RWPE1 (cell line): ENCODE measurements at places on chromosomes 3 and 15.

DNA sequence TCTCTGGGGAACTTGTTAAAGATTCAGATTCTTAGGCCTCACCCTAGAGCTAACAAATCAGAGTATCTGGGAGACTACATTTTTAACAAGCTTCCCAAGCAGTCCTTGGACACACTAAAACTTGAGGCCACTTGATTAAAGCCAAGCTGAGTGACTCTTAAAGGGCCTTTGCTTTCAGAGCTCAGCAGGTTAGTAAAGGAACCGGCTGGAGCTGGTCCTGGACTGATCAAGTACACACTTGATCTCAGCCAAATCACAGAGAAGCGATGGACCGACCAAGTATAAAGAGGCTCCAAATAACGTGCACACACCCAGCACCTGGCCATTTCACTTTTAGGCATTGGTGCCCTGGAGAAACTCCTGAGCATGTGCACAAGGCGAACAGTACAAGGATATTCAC, 12.9 kb upstream of the TM6SF1 start:
- DNase-seq = no peak

GRCh38 chr3:141552440-141552991, 65.7 kb downstream of the RASA2 start:
- DNase-seq = no peak

DNA sequence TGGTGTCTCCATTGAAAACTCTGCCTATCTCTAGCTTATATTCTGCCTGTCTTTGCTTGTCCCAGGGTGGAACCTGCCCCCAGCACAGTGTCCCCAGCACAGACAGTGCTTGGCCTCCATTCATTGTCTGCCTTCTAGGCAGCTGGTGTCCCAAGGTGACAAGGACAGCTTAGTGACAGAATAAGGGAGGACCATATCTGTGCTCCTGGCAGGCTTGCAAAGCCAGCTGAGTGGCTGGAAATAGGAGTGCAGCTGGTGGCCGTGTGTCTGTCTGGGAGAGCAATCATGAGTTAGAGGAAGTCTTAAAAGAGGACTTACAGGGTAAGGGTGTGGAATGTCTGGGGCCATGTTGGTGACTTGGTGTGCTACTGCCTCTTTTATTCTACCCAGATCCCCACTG, 33.4 kb downstream of the SCN5A start:
- no peak for DNase-seq

DNA sequence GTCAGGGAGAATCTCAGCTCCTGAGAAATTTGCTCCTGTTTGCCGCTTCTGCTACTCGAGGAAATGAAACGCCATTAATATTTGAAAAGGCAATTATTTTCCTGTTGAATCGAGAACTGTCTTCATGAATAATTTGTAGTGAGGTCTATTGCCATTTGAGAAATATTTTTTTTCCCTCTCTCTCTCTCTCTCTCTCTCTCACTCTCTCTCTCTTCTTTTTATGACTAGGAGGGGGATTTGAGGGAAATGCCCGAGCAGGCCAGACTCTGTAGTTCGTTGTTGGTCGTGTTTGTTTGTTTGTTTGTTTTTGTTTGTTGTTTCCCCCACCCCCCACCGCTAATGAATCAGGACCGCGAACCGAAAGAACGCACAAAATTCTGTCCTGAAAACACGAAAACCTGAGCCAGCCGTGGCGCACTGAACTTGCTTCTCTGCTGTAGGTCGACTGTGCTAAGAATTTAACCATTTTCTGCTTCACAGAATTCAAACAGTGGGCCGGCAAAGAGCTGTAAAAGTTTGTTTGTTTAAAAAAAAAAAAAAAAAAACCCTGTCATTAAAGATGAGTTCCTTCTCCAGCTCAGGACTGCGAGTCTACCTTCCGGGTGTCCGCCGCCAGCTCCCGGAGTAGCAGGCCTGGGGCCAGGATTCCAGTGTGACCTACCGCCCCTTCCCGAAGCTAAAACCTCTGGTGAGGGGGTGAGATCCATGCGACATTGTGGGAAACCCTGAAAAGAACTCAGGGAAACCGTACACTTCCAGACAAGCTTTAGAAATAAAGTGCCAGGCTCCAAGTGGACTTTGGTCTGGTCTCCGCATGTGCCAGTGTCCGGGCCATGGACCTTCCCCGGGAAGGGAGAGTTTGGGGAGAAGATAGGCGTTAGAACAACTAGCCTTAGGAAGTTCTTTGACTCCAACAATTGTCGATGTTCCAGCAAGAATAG, 12.1 kb downstream of the ZIC4 start:
- DNase-seq = no peak

GRCh38 chr3:124063197-124063909, 71.4 kb upstream of the ROPN1 start:
- no peak for DNase-seq

- no peak for DNase-seq
Measured at GRCh38 chr3:51379746-51380455, 5.2 kb upstream of the MANF start.

- DNase-seq = peak; percentile 50
Measured at GRCh38 chr15:71440489-71441110, 325.3 kb downstream of the THSD4 start.

- no peak for DNase-seq
Measured at GRCh38 chr15:92365084-92365483, 28.6 kb upstream of the ST8SIA2 start.

DNA sequence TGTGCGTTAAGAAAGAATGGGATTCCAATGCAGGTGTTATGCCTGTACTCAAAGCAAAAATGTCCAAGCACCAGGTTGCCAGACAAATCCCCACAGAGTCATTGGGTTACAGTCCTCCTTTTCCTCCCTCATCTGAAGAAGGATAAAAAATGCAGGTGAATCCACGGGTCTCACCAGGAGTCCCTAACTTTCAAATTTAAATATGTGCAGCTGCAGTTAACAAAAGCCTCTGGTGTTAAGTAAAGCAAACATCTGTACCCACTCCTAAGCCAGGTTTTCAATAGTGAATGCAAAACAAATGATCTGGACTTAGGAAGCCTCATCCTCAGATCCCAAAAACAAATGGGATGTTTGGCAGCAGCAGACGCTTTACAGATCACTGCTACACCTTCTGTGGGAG, 70.4 kb upstream of the SETMAR start:
- DNase-seq = no peak

- DNase-seq = no peak
Measured at GRCh38 chr3:1439395-1439794, 346.6 kb downstream of the CNTN6 start.

GRCh38 chr15:52256930-52257733, 38.5 kb downstream of the MYO5C start:
- DNase-seq = no peak

DNA sequence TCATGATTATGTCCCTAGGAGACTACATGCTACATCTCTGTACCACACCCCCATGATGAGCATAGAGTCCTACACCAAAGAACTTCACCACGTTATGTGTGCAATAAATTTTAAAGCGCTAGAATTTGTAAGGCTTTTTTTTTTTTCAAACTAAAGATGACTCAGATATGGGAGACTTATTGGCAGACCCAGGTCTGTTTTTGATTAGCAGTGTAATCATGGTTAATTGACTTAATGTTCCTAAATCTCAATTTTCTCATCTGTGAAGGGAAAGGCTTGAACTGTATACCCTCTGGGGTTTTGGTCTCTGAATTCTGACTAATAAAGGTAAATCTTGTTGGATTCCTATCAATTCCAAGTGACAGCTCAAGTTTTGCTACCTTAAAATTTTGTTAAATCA, 26.4 kb downstream of the ABI3BP start:
- DNase-seq = no peak

- DNase-seq = peak; percentile 1
Measured at GRCh38 chr3:162525066-162525742, 1028.6 kb downstream of the OTOL1 start.

GRCh38 chr15:41809121-41809520, 18.8 kb upstream of the JMJD7 start:
- DNase-seq = no peak

DNA sequence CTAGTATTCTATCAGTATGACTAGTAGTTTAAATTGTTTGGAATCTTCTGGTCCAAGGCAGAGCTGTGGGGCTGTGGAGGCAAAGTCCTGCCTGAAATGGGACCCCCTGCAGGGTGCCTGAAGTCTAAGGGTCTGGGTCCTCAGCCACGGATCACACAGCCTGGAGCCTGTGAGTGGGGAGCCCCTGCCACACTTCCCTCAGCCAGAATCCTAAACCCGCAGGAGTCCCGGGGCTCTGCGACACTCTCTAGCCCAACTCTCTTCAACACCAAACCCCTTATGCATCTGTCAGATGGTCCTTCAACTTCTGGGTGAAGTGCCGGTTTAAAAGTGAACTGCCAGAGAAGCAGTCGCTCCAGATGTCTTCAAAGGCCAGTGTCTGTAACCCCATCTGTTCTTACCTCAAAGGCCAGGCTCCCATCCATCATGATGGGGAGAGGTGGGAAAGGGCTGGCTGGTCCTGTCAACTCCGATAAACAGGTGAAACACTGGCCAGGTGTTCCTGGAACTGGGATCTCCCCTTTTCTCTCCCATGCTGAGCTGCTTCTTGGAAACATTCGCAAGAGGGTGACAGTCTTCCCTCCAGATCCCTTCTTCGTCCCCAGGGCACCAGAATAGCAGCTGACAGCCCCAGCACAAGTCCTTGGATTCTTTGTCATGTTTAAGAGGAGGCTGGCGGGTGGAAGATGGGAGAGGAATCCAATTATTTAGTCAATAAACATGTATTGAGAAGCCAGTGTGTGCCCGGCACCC, 45.6 kb downstream of the CPN2 start:
- DNase-seq = no peak

DNA sequence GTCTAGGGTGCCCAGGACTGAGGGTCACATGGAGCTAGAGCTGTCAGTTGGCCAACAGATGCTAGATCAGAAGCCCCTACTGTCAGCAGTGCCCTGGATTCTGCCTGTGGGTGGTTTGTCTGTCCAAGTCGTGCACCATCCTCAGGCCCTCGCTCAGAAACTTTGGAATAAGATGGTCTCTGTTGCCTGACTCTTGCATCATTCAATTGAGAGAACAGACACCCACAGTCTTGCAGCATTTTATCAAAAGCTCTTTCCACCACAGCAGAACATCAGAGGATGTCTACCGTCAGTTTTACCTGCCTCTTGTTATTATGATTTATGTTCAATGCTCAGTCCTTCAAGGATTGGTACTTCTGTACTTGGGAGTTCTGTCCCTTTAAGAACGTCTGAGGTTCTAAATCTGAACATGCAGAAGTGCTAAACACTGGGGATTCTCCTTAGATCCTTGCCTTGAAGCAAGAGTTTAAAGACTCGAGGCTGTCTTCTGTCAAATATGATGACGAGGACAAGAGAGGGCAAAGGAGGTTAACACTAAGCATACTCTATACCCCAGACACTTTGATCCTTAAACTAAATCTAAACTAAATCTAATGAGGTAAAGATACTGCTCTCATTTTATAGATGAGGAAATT, 4.8 kb downstream of the AQP9 start:
- DNase-seq = no peak

- DNase-seq = no peak
Measured at GRCh38 chr3:53708001-53708621, 138.1 kb downstream of the CHDH start.

DNA sequence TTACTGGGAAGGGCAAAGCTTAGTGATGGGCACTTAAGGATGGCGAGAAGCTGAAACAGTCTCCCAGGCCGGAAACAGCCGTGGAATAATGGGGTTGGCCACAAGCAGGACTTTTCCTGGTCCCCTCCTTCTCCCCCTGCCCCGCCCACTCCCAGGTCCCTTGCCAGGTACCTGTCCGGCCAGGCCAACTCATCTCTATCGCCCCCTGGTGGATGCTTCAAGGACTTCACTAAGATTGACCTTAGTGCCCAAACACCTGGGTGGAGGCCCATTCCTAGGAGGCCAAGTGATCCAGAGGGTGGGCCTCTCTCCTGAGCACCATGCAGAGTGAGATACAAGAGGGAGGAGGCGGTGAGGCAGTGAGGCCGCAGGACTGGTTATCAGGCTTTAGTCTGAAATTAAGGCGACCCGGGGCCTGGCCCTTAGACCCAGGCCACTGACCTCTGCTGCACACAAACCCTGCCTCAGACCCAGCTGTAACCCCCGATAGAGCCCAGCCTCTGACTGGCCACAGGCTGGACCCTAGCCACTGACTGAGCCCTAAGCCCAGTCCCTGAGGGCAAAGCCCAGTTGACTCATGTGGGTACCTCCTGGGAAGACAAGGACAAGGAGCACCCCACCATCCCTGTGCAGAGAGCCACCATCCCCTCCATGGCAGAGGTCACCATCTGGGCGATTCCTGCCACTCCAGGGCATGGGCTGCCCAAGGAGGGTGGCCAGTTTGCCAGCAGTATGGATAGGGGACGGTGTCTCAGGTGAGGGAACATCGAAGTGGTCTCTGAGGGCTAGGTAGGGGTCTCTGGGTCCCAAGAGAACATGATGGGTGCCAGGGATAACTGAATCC, 37.6 kb downstream of the VIPR1 start:
- peak; percentile 62 for DNase-seq

DNA sequence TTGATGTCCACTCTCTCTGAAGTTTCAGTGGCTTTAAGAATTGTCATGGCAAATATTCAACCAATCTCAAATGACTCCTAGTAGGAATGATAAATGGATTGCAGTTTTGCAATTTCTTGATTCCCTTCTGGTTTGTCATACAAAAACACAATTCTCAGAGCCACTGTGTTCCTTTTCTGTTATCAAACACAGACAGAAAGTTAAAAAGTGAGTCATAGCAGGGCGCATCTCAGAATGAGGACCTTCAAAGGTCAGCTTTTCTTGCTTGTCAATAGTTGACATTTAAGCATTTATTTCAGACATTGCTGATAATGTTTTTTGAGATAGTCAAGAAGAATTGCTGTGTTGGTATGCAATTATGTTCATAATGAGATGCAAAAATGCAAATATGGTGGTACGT, 405.9 kb downstream of the NR2F2 start:
- DNase-seq = no peak

GRCh38 chr3:134761213-134761612, 33.8 kb upstream of the EPHB1 start:
- no peak for DNase-seq

DNA sequence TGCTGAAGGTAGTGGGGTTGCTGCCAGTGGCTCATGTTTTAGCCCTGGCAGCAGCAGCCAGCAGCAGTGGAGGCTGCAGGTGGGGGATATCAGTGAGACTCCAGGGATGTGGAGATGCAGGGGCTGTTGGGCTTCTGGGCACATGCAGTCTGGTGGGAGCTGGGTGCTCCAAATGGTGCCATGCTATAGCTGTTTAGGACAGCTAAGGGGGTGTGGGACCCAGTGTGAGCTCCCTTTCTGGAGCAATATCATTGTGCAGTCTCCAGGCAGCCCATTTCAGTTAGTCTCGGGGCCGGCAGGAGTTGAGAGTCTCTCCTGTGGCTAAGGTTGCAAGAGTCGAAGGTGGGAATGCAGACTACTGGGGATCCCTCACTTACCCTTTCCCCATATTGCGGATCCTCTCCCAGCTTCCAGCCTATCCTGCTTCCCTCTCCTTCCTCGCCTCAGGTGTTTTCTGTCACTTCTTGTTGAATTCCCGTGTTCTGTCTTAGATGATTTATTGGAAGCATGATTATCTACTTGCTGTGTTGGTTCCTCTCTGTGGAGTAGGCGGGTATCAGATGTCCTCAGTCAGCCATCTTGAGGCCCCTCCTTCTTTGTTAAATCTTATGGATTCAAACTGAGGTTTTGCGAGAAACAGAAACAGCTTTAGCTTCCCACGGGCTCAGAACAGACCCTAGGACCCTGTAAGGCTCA, 112.0 kb downstream of the FAM43A start:
- no peak for DNase-seq

GRCh38 chr3:79761441-79761840, 6.4 kb downstream of the ROBO1 start:
- DNase-seq = no peak
